ENCODE measurements at places on chromosomes 7 and 10.

DNA sequence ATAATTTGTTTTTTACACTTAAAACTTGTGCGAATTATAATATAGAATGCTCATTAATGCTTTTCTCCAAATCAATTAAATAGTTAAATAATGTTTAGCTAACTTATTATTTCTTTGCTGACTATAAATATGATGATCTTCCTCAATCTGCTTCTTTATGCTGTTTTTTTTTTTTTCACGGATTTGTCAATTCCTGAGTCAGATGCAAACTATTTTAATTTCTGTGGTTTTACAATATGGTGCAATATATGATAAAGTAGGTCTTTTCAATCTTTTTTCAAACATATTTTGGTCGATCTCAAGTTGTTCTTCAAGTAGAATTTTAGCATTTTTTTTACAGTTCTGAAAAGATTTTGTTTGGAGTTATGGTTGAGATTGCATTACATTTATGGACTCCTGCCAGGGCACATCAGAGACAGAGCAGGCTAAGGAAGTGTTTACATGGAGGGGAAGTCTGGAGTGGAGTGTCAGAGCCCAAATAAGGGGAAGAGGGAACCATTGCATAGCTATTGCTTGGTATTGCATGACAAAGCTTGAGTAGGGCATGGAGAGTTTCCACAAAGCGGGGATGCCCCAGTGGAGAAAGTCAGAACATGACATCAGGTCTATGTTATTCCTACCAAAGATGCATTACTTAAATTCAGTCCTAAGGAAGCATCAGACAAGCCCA lies 204.4 kb downstream of the OTUD1 start:
- DNase-seq, result no peak

- DNase-seq, result no peak
Measured at GRCh38 chr7:156780724-156781455, 112.1 kb downstream of the LMBR1 start.

DNA sequence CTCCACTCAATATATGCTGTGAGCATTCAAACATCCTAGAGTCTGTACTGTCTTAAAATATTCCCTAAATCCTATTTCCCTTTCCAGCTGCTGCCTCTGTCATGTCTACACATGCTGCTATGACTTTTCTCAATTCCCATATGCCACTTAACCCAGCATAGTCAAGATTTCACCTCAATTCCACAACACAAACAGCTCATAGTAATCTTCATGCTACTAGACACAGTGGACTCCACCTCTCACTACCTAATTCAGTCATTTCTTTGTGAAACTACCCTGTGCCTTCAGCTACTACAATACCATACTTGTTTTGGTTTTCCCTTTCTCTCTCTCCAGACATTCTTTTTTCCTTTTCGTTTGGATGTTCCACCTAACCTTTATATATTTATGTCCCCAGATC lies 45.5 kb downstream of the GSAP start:
- DNase-seq, result no peak

DNA sequence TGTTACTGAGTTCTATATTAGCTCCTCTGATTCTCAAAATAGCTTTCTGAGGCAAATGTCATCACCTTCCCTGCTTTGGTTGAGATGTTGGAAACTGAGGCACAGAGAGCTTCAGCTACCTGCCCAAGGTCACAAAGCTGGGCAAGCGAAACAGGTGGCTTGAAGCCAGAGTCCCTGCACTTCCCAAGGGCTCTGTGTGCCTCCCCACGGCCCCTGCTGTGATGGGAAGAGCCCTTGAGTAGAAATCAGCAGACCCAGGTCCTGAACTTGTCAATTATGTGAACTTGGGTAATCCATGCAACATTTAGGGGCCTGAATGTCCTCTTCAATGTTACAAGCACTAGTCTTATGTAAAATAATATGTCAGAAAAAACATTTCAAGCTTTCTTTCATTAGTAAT lies 327.3 kb upstream of the PODXL start:
- no peak for DNase-seq

DNA sequence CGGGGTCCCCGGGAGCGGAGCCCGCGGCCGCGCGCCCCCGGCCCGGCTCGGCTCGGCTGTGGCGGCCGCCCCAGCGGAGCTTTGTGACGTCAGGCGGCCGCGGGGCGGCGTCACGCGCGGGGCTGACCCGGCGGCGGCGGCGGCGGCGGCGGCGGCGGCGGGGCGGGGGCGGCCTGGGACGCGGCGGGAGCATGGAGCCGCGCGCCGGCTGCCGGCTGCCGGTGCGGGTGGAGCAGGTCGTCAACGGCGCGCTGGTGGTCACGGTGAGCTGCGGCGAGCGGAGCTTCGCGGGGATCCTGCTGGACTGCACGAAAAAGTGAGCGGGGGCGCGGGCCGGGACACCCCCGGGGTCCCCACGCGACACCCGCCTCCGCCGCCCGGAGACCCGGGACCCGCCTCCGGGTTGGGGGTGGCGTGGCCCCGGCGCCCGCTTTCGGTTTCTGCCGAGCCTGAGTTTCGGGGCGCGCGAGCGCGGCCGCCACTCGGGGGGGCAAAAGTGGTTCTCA lies at the start of gene PWWP2B:
Gene PWWP2B (plus strand): TSS at position 165 of the 506 bp plus-strand sequence. CDS start 27 bp downstream, at position 192.
- no peak for DNase-seq

DNA sequence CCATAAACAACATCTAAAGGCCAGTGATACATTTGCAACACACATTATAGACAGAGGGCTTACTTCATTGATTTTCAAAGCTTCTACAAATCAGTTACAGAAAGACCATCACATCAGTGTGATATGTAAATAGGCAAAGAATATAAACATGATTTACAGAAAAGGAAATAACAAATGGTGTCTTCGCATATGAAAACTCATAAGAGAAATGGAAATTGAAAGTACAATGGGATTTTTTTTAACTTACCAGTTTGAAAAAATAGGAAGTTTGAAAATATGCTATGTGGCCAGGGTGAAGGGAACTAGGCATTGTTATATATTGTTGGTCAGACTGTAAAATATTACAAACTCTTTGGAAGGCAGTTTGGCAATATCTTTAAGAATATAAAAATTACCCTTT lies 27.3 kb downstream of the SEC23IP start:
- DNase-seq, result no peak

DNA sequence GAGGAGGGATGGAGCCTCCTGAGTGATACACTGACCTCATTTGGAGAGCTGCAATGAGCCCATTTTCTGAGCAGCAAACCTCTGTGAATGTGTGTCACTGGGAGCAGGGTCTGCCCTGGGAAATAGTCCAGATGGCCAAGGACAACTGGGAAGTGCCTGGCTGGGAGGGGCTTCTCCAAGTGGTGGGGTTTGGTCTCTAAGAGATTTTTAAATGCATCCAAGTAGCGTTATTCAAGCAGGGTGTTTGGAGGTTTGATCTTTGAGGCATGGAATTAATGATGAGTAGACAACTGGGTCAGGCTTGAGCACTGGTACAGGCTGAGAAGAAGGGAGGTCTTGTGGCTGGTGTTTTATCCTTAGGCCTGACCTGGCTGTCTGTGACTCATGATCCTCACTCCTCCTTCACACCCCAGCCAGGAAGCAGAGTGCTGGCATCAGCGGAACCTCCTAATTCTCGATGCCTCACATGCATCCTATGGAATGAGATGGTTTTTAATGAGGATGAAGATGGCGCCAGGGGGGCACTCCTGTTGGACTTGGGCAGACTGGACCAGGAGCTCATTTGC lies 3.3 kb downstream of the GOLGA7B start:
- no peak for DNase-seq

DNA sequence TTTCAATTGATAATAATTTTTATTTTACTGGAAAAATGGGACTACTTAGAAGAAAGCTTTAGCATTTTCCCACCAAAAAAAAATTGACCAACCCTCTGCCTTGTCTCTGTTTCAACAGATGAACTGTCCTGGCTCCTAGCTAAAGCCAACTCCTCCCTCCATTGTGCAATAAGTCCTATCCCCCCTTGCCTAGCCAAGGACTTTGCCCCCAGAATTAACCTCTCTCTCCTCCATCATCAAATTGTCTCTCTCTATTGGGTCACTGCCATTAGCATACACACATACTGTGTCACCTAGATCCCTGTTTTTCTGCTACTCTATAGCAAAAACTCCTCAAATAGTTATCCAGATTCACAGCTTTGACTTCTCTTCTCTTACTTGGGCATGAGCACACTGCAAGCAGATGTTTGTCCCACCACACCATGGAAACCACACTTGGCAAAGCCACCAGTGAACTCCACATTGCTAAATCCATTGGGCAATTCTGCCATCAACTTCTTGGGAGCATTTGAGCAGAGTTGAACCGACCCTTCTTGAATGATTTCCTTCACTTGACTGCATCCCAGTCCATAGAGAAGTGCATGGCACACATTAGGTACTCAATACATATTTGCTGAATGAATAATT lies 91.4 kb upstream of the NEBL start:
- DNase-seq, result no peak

GRCh38 chr10:125482637-125483036 lies 200.3 kb downstream of the TEX36 start:
- no peak for DNase-seq

GRCh38 chr7:21024485-21024867 lies 237.8 kb upstream of the SP8 start:
- DNase-seq, result no peak

- no peak for DNase-seq
Measured at GRCh38 chr7:129147731-129148130, 3.2 kb downstream of the TSPAN33 start.

DNA sequence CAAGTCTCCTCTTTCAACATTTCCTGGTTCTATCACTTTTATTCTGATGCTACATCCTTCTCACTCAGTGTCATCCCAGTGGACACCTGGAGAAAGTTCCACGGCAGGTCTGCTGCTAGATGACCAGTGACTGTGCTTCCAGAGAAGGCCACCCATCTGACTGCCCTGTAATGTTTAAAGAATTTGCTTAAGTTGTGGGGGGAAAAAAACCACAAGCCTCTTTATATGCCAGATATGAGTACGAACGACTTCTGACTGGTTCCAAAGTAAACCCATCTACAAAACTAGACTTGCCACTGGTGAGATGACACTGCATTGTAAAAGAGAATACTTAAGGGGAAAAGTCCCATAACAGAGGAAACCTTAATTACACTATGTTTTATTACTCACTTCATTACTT lies 69.6 kb upstream of the VWC2 start:
- no peak for DNase-seq

- no peak for DNase-seq
Measured at GRCh38 chr10:89389254-89389653, 3.2 kb upstream of the IFIT1 start.

GRCh38 chr10:7119325-7120015 lies 291.4 kb downstream of the SFMBT2 start:
- DNase-seq, result no peak

DNA sequence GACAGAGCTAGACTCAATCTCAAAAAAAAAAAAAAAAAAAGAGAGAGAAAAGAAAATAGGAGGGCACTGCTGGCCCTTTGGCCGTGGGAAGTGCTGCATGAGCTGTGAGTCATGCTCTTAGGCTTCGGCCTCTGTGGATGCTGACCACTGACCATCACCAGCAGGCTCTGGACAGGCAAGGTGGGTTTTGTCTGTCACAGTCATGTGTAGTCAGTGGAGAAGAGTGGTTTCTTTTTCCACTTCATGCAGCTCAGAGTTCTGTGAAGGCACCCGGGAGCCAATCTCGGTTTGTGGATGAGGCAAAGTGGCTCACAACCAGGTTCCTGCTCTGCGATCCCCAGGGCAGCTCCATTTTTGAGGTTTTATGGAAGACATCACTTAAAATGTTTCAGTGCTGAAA lies 58.1 kb downstream of the PRTFDC1 start:
- DNase-seq, result no peak

DNA sequence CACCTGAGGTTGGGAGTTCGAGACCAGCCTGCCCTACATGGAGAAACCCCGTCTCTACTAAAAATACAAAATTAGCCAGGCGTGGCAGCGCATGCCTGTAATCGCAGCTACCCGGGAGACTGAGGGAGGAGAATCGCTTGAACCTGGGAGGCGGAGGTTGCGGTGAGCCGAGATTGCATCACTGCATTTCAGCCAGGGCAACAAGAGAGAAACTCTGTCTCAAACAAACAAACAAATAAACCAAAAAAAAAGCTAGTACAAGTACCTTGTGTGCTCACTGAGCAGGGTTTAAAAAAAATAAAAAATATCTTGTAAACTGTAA lies 11.2 kb upstream of the SPOCK2 start:
- DNase-seq, result no peak

DNA sequence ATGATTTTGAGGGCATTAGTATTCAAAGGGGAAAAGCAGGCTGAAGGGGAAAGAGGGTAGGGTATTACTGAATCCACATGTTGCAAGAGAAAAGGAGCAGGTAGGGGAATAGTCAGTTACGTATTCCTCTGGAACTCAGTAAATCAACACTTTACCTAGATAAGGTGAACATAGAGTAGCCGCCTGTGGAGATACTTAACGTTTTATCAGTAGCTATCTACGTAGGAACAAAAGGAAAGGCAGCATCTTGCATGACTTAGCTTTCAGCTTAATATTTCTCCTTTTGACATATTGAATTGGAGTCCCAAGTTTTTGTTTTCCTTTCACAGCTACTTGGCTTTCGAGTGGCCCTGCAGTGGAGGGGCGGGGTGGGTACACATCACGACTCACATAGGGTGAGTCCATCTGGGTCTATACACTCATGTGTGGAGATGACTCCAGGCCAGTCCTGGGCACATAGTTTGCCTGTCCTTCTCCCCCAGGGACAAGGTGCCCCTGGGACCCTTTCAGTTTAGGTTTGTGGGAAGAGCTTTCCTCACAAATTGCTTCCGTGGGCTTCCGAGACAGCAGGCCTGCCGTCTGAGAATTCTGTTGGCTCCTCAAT lies 48.1 kb downstream of the CCNY start:
- no peak for DNase-seq
